CD4-positive, alpha-beta T cell treated with Interleukin-2 at 100 ng/mL for 4 hours (primary cell): ENCODE measurements at places on chromosomes 3 and 15.

DNA sequence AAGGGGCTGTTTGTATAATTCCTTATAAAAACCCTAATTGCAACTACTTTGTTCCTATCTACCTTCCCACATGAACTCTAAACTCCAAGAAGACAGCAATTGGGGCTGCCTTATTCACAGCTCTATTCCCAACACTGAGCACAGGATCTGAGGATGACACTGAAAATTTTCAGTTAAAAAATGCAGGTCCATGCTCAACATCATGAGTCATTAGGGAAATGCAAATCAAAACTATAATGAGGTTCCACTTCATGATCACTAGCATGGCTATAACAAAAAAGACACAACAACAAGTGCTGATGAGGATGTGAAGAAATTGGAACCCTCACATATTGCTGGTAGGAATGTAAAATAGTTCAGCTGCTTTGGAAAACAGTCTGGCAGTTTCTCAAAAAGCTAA is 12.9 kb downstream of the SUMF1 start:
- DNase-seq: no peak

GRCh38 chr15:97683831-97684230 is 276.7 kb upstream of the ARRDC4 start:
- DNase-seq: no peak

DNA sequence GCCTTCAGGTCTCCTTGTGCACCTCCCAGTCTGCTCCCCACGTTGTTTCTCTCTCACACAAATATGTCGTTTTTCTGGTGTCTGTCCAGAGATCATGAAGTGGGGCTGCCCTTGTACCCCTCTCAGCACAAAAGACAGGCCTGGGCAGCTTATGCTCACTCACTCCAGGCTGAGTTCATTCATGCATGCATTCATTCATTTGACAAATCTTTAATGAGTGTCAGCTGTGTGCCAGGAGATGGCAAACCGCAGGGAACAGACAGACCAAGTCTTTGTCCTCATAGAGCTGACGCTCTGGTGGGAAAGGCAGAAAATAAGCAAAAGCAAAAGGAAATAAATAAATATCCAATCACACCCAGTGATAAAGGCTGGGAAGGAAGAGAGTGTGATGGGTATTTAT is 7.6 kb upstream of the TRH start:
- no peak for DNase-seq

- DNase-seq: no peak
These were observed 13.7 kb downstream of the PAK6 start for GRCh38 chr15:40252438-40253166.

GRCh38 chr3:98839846-98840245 is 61.6 kb downstream of the DCBLD2 start:
- no peak for DNase-seq

- DNase-seq: peak; percentile 33
These were observed 44.8 kb downstream of the CCDC12 start for GRCh38 chr3:46931631-46932331.
